ENCODE measurements at places on chromosomes 16 and 17.

DNA sequence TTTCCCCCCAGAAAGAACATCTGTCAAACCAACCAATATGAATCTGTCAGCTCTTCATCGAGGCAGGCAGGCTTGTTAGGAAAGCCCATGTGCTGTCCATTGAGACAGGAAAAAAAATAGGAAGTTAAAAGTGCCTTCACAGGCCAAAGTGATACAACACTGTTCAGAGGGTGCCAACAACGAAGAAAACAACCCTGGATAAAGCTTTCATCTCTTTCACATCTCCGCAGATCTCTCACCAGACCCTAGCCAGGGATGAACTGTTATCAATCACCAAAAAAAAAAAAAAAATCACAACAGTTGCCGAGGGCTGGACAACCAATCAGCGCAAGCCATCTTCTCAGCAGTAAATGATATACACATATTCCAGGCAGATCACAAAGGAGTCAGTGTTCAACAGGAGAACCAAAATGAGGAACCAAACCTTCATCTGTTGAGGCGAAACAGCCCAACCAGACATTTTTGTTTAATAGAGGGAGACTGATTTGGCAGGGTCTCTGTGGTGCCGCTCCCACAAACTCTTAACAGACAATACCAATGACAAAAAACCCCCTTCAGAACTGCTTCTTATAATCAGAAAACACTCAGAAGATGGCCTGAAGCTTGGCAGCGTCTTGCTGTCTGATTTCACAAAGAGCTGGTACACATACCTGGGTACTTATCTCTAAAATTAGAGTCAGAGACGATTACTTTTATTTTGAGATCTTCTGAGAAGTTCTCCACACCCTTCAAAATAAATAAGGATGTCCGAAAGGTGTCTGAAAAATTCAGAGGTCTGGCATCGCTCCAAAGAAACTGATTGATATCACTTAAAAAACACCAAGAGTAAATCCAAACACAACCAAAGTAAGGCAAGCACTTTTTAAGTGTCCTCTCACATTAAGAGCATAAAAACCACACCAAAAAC is 1.8 kb downstream of the MAP3K14 start:
- DNase-seq, result no peak

- DNase-seq, result no peak
These were observed 432.7 kb downstream of the SLC39A11 start for GRCh38 chr17:72659811-72660210.

- peak; percentile 25 for DNase-seq
These were observed 107.0 kb upstream of the CACNG5 start for GRCh38 chr17:66727634-66728570.

DNA sequence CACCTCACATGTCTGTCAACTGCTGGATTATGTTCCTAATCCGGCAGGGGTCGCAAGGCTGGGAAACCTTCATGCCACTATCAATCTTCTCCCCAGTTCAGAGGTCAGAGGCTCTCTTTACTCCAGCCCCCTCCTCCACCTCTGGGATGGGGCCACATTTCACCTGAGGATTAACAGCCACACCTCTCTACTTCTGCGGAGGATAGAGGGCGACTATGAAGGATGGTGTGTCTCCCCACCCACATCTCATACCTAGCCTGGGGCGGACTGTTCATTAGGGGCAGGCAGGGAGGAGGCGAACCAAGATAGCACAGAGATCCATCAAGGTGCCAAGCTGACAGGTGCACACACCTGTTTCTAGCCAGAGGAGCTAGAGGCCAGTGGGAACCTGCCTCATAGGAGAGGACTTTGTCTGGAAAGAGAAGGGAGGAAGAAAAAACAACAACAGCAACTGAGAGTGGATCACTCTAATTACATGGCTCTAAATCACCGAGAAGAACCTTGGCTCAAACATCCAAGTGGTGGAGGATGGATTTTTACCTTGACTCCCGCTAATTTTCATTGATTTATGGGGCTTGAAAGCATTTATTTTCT is 41.9 kb upstream of the SKAP1 start:
- no peak for DNase-seq

DNA sequence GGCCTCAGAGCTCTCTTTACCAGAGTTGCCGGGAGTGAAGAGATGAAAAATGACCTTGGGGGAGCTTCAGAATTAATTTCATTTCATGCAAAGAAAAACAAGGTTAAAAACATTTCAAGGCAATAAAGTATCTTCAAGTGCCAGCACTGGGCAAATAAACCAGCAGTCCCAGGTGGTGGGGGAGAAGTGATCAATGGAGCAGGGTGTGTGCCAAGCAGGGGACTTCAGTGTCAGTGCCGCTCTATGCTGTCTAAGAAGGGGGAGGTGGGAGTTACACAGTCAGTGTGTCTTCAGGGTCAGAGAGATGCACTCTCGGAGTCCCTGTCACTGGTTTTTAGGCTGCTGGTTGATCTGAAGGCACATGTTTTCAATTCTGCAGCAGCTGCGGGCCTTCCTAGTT is 57.2 kb upstream of the MGAT5B start:
- no peak for DNase-seq

DNA sequence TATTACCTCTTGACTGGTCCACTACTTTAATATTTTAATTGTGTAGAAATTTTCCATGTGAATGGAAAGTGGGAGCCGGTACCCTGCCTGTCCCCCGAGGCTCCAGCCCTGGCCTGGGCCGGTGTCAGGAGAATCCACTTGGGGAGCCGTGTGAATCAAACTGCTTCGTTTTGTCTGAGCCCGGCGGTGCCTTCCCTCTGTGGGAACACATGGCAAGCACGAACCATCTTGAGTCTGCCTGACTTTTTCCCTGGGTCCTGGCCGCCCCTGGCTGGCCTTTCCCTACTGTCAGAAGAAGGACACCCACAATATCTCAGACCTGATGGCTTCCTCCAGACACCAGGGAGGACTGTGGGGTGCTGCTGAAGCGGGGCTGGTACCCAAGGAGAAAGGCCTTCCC is 12.4 kb upstream of the MYO15B start:
- DNase-seq, result no peak

DNA sequence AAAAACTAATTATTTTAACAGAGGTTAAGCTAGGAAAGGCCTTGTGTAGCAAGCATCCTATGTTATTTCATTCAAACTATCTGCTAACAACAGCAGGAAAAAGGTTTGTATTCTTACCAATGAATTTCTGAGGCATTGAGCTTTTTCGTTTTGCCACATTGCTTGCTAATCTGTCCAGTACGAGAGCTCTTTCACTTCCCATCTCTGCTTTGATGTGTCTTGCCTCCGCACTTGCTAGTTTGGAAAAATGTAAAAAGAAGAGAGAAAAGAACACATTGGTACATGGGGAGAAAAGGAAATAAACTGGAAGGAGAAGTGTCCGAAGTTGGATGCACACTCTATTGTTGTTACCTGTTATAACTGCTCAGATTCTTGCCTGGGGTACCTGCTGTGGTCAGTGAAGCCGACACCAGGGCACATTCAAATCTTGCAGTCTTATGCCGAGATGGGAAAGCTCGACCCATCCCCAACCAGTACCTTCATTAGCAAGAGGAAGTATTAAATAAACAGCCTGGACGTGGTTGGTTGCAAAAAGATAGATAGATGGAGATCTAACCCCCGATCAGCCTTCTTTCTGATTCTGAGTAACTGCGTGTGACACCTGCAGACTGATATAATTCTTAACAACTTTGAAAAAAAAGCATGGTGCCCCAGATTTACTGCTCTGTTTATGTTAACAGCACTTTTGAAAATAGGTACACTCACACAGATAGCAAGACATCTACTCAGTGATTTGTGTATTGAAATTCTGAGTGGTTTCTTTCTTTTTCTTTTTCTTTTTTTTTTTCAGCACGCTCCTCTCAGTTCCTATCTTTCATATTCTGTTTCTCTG is 40.0 kb downstream of the GRB7 start:
- no peak for DNase-seq

- no peak for DNase-seq
These were observed 170.9 kb downstream of the RAB11FIP4 start for GRCh38 chr17:31562376-31562840.

DNA sequence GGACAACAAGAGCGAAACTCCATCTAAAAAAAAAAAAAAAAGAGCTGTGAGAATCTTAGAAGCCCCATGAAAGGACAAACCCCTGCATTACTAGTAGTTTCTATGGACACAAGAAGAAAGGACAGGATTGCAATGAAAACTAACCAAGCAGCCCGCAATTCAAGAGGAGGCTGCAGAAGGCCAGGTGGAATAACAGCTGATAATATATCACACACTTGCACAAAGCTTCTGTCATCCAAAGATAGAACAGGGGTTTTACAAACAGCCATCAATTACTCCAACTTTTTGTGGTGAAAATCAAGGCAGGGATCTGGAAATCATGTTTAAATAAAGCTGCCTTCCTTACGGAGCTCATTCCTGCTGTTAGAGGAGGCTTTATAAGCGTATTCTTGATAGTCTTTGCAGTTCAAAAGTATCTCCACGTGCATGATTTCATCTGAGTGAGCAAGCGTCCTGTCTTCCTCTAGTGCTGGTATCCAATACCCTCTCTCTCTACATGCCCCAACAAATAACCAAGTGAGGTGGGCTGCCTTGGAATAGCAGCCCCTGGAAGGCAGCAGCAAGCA is 23.1 kb upstream of the TMEM94 start:
- no peak for DNase-seq

DNA sequence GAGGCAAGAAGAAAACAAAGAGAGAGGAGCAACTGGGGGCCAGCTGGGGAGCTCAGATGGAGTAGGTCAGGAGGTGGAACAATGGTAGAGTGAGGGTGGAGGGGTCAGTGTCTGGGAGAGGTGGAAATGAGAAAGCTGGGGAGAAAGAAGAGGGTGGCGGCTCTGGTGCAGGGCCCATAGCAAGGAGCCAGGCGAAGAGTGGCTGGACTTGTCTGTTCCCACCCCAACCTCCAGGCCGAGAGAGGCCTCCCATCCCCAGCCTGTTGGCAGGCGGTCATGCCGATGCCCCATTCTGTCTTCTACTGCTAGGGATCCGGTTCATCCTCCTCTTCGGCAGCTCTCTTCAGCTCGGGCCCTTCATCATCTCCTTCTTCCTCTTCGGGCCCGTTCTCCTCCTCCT is 31.3 kb downstream of the AP1G1 start:
- no peak for DNase-seq

- no peak for DNase-seq
These were observed 85.5 kb upstream of the DOC2B start for GRCh38 chr17:266701-267667.

GRCh38 chr16:5895137-5895536 is 797.5 kb upstream of the EEF2KMT start:
- DNase-seq, result no peak
